ENCODE measurements at places on chromosomes 4 and X. TPM values are rescaled to one million over a fixed set of nuclear protein-coding genes. Genes with fewer than 3 reads are reported as not detected.

BST1 gene
- 3.5 TPM for total RNA-seq

TRPC5OS gene
- total RNA-seq: 0.67 TPM

HPGDS gene
- total RNA-seq: 0.08 TPM

SYN1 gene
- total RNA-seq: 0.43 TPM

TCEAL2 gene
- total RNA-seq: 3.9 TPM

CFAP99 gene
- total RNA-seq: not detected

MAGEE2 gene
- not detected for total RNA-seq

ADAMTS3 gene
- total RNA-seq: 3.8 TPM

BMP2K gene
- 96.5 TPM for total RNA-seq

EFHC2 gene
- 3.7 TPM for total RNA-seq

CT45A2 gene
- not detected for total RNA-seq

USP17L26 gene
- total RNA-seq: not detected

ARMCX2 gene
- total RNA-seq: 63.9 TPM

SPIN2A gene
- 0.24 TPM for total RNA-seq

MAGEC3 gene
- total RNA-seq: not detected

NDNF gene
- total RNA-seq: 27.5 TPM

MAN2B2 gene
- total RNA-seq: 21.1 TPM

ITIH6 gene
- not detected for total RNA-seq
